ENCODE measurements at places on chromosomes 2 and 18.

DNA sequence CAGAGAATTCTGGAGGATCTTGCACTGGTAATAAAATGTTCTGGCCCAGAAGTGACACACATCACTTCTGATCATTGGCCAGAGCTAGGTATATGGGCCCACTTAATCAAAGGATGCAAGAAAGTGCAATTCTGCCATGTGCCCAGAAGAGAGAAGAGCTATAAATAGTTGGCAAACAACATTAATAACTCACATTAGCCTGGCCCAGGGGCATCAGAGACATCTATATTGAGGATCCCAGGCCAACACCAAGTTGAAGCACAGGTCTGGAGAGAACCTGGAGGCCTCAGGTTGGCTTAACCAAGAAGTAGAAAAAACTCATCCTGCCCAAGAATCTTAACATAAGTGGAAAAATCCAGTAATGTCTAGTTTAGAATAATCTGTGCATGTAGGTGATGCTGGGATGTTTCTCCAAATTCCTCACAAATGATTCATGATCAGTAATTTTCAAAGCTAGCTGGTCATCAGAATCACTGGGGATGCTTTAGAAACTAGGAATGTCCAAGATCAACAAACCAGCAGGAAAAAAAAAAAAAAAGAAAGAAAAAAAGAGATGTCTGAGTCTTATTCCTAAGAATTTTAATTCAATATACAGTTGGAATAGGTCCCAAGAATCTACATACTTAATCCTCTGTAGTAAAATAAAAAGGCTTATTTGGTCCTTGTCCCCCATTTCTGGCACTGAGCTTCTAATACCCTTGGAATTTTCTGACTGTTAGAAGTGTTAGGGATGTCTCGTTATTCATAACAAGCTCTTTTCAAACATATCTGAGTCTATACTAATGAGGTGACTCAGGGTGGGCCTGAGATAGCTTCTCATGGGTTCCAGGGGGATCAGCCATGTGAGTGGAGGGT, 35.0 kb upstream of the EVA1A start:
- no peak for DNase-seq

GRCh38 chr2:65778137-65778536, 345.7 kb upstream of the SPRED2 start:
- peak; percentile 8 for DNase-seq

DNA sequence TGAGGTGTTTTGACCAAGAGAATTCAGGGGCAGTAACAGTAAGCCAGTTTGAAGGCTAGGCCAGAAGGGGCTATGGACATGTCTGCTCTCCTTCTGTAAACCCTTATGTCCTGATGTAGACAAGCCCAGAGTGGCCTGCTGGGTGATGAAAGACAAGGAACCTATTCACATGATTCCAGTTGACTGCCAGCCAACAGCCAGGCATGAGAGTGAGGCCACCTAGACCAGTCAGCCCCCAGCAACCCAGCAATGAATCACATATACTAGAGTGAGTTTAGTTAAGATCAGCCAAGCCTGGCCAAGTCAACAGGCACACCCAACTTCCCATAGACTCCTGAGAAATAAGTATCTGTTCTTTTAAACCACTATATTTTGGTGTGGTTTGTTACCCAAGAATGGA, 1889.7 kb upstream of the CELF4 start:
- no peak for DNase-seq

GRCh38 chr2:15660491-15661294, 69.0 kb downstream of the DDX1 start:
- no peak for DNase-seq

DNA sequence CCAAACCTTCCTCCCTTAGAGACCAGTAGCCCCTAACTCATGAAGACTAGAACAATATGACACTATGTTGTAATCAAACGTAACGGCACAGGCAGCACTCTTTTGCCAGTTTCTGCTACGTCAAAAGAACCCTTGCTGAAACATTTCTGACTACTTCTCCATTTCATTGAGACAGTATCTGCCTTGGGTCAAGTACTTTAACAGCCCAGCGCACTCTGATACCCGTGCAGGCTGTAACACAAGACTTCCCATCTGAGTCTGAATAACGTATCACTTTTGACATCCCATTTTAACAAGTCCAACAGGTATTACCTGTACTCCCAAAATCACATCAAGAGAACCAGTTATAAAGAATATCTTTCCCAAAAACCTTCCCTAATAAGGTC, 38.4 kb downstream of the TBC1D8 start:
- DNase-seq: no peak

- no peak for DNase-seq
Observed at GRCh38 chr2:128550389-128550788, 231.7 kb upstream of the HS6ST1 start.

GRCh38 chr2:89831641-89832498, 1140.4 kb downstream of the RPIA start:
- DNase-seq: no peak

GRCh38 chr2:17539611-17540092, 844 bp upstream of the VSNL1 start:
- peak; percentile 39 for DNase-seq

GRCh38 chr2:40451918-40452605, at the start of gene SLC8A1:
SLC8A1 (minus strand) TSS chr2:40452090.
- DNase-seq: peak; percentile 86

DNA sequence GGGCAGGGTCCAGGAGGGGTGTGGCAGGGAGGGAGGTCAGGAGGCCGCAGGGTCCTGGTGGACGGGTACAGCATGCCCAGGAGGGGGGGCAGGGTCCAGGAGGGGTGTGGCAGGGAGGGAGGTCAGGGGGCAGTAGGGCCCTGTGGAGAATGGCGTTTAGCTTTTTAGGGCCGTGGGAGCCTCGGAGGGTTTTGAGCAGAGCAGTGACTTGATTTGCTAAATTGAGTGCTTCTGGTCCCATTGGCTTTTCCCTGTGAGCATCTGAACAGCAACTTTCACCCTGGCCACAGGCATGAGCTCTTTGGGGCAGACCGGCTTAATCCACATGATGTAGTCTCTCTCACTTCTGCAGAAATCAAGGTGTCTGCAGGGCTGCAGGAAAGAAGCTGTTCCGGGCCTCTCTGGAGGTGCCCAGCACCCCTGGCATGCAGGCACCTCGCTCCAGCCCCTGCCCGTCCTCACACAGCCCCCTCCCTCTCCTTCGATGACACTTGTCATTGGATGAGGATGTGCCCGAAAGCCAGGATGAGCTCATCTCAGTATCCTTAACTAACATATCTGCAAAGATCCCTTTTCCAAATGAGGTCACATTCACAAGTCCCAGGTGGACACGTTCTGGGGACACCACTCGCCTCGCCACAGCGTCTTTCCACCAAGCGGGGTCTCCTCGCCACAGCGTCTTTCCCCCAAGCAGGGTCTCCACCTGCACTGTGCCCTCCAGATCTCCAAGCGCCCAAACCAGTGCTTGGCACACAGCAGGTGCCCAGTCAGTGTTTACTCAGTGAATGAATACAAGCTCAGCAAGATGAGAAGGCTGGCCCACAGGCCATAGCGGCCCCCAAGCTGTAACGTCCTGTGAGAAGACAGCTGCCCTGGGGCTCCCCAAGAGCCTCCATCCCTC, 94.0 kb downstream of the NDUFA10 start:
- DNase-seq: no peak

GRCh38 chr2:191499874-191500565, 177.9 kb upstream of the NABP1 start:
- no peak for DNase-seq

DNA sequence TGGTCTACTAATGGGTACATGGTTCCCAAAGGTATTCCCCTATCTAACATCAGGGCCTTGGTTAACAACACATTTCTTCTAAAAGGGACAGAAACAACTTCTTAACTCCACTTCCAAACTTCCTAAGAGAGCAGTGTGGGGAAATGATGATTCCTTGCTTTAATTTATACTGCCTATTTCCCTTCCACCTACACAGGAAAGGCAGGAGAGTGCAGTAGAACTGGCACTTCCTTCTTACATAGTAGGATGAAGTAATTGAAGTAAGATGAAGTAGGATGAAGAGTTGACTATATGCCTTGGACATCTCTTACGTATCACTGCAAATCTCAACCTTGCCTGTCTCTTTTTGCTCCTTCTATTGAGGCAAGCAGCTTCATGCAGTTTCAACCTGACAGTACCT, 54.7 kb downstream of the CD28 start:
- no peak for DNase-seq

DNA sequence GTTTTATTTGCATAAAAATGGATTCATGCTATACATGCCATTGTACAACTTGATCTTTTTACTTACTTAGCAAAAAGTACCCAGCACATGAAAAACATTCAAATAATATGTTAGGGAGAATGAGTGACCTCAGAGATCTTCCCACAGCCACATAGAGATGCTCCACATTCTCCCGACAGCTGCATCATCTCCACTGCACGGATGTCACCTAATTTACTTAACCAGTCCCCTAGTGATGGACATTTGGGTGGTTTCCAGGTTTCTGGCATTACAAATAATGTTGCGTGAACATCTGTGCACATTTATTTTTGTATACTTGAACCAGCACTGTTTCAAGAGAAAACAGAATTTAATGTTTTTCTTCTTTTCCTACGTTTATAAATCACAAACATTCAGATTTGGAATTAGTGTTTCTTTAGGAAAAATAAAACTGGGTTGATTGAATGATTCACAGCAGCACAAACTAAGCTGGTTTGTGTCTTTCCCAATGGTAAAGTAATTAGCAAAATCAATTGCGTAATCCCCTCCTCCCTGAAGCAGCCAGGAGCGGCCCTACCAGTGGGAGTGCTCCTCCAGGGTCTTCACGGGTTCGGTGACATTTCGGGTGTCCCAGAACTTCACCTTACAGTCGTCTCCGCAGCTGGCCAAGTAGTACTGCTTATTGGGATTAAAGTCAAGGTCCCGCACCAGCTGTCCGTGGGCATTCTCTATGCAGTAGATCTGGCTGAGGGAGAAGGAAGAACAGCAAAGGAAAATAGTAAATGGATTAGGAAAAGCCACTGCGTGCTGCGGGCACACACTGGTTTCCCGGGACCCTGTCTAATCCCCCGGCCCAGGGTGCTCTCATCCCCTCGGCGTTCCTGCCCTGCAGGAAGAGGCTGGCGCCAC, 183.9 kb downstream of the EIPR1 start:
- no peak for DNase-seq

DNA sequence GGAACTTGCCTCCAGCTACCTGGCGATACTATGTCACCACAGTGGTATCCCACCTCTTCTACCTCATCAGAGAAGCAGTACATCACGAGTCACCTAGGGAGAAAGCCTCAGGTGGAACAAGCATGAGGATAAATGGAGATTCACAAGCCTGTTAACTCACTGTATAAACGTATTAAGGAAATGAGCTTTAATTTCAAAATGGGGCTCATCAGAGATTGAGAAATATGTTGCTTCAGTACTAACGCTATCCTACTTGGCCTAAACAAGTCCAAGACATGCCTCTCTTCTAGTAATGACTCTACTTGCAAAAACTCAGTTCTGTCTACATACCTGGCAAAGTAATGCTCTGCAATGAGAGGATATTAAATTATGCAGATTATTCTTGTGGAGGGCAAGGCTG, 4.3 kb downstream of the SLC39A6 start:
- DNase-seq: no peak

DNA sequence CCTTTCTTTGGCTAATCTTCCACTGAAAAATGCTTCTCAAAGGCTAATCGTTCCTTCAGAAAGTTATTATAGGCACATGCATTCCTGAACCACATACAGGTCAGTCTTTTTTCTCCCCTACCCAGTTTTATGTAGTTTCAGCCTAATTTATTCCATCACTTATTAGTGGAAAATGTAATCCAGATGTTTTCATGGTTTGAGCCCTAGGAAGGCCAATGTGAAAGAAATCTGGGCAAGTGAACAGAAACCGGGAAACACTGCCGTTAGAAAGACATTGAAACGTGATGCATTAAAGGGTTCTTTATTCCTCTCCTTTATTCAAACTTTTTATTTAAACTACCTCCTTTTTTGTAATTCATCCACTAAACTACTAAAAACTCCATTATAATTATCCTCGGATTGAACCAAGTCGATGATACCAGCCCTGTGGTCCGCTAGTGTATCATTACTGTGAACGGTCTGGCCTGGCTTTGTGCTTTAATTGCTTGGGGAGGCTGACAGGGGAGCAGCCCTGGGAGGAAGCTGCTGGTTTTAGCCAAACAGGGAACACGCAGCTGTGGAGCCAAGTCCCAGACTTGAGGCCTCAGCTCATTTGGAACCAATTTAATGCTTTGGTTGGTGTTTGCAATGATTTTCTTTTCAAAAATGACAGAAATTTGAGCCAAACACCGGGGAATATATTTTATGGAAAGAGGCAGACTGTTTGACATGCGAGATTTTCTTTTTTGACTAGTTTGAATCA, 149.2 kb downstream of the ARHGAP28 start:
- peak; percentile 41 for DNase-seq
